Regular cardiac myocyte (primary cell): ENCODE measurements at places on chromosomes 12 and 14. TPM values are rescaled to one million over a fixed set of nuclear protein-coding genes. Genes with fewer than 3 reads are reported as not detected.

The IRF2BPL gene
- total RNA-seq: 18.8 and 26.5 TPM in 2 replicates

The TMEM229B gene
- under 0.01 and 4.5 TPM in 2 replicates for total RNA-seq

The ARMH4 gene
- 0.96 and 5.1 TPM in 2 replicates for total RNA-seq

The FAM90A1 gene
- under 0.01 and 0.28 TPM in 2 replicates for total RNA-seq

The RND1 gene
- 0.19 and 0.28 TPM in 2 replicates for total RNA-seq

The GALNT9 gene
- 0.19 and 0.28 TPM in 2 replicates for total RNA-seq

The IL26 gene
- under 0.01 TPM in 1 of 2 replicates, not detected in the other for total RNA-seq

The TSPAN9 gene
- total RNA-seq: 34.1 and 38.3 TPM in 2 replicates

The NEUROD4 gene
- total RNA-seq: not detected in 2 replicates

The INHBE gene
- total RNA-seq: 0.38 and 0.85 TPM in 2 replicates

The DNAJC22 gene
- 1.7 and 2.5 TPM in 2 replicates for total RNA-seq

The CFAP54 gene
- 2.7 and 4.2 TPM in 2 replicates for total RNA-seq

The MAP1LC3B2 gene
- 0.28 and 0.58 TPM in 2 replicates for total RNA-seq

The ACRBP gene
- total RNA-seq: under 0.01 TPM in 1 of 2 replicates, not detected in the other

The TSFM gene
- total RNA-seq: 16.1 and 22.6 TPM in 2 replicates

The TMEM121 gene
- total RNA-seq: 5.0 and 12.7 TPM in 2 replicates

The FAM181A gene
- not detected in 2 replicates for total RNA-seq

The HOXC12 gene
- not detected in 2 replicates for total RNA-seq

The DIO3 gene
- not detected in 2 replicates for total RNA-seq

The PLD4 gene
- total RNA-seq: under 0.01 TPM in 1 of 2 replicates, not detected in the other

The HOXC10 gene
- total RNA-seq: not detected in 2 replicates

The TOMM20L gene
- total RNA-seq: not detected in 2 replicates

The C12orf56 gene
- 0.19 and 0.28 TPM in 2 replicates for total RNA-seq

The LALBA gene
- not detected in 2 replicates for total RNA-seq

The CPM gene
- total RNA-seq: 16.9 and 19.0 TPM in 2 replicates

The BEGAIN gene
- total RNA-seq: 0.85 TPM in 1 of 2 replicates, not detected in the other
